ENCODE measurements at places on chromosomes 2 and 18.

GRCh38 chr2:209425471-209426071, 1.7 kb downstream of the MAP2 start:
- peak; percentile 64 for DNase-seq

DNA sequence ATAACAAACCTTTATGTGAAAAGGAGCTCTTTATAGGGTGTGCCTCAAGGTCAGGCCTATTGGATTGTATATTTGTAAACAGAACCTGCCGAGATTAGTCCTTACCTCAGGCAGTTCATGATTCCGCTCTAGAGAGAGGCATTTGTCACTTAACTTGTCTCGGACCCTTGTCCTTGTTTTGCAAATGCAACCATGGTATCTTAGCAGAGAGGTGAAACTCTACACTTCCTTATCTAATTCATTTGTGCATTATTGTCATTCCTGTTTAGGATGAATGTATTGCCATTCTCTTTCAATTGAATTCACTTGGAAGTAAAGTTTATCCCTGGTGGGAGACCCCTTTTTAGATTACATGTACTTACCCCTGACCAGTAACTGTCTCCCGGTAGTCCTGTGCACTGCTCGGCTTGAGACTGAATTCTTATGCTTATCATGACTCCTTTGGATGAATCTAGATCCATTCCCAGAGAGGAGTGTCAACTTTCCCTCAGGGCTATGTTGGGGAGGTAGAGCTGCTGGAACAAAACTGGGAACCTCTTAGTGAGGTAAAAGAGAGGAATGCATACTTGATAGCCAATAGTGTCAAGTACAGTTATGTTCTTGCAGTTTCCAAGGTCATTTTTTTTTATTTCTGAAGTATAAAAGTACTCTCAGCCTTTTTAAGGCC, 46.6 kb downstream of the SGPP2 start:
- DNase-seq: no peak

DNA sequence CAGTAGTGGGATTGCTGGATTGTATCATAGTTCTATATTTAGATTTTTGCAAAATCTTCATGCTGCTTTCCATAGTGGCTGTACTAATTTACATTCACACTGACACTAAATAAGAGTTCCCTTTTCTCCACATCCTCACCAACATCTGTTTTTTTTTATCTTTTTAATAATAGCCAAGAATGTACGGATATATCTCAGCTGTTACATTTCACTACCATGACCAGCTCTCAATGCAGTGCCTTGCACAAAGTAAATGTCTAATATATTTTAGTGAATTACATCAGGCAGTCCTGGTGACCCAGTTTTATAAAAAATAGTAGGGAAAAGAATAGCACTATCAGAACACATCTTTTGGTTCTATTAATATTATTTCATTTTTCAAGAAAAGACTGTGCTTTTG, 161.8 kb downstream of the LNPK start:
- no peak for DNase-seq

DNA sequence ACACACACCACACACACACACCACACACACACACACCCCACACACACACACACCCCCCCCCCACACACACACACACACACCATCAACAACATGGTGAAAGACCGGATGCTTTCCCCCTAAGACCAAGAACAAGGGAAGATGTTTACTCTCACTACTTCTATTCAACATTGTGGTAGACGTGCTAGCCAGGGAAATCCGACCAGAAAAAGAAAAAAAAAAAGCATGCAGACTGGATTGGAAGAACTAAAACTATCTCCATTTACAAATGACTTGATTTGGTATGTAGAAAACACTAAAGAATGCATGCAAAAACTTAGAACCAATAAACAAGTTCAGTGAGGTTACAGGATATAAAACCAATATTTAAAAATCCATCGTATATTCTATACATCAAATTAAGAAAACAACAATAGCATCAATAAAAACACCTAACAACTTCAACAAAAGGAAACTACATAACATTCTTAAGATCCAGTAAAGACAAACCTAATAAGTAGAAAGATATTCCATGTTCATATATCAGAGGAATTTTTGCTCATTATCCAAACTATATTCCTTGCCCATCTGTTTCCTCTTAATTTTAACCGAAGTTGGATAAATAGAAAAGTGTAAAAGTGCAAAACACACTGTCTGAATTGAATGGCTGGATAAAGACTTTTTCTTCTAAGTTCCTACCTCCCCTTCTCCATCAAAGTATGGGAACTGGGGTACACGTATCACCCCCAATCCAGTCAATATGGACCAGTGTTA, 51.5 kb upstream of the RNU4ATAC start:
- DNase-seq: peak; percentile 39

DNA sequence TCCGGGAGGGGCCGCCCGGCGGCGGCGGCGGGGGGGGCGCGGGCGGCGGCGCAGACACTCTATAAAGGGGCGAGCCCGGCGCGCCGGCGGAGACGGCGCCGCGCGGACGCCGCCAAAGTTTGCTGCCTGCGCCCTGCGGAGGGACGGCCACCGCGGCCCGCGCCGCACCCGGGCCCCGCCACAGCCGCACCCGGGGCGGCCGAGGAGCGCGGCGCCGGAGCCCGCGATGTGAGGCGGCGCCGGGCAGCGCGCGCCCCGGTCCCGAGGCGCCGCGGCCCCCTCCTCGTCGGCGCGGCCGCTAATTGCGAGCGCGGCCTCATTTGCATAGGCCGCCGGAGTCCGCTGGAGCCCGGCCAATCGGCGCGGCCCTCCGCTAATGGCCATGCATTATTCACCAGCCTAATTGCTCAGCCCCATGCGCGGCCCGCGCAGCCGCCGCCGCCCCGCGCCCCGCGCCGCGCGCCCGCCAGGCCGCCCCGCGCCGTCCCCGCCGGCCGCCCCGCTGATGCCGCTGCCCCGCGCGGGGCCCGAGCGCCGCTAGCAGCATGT, at the start of gene SALL3:
TSS of gene SALL3 (plus strand) at position 89 of the 549 bp plus-strand sequence. CDS start at position 546, 457 bp downstream.
- DNase-seq: peak; percentile 91

- no peak for DNase-seq
Measured at GRCh38 chr2:127859712-127860085, 1.7 kb upstream of the POLR2D start.

DNA sequence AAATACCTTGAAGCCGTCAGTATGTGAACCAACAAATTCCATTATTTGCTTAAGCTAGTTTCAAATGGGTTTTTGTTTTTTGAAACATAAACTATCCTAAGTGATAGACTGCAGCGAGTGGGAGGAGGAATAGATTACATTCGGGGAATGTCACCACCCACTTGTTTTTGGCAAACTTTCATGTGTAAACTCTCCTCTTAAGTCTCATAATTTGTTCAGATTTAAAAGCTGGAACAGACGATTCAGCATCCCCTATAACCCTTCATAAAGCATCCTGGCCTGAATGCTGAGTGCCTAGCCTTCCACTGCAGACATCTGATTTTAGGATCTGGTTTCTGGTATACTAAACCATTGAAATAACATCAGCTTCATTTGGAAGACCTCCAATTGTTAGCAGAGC, 51.0 kb downstream of the CPO start:
- no peak for DNase-seq

DNA sequence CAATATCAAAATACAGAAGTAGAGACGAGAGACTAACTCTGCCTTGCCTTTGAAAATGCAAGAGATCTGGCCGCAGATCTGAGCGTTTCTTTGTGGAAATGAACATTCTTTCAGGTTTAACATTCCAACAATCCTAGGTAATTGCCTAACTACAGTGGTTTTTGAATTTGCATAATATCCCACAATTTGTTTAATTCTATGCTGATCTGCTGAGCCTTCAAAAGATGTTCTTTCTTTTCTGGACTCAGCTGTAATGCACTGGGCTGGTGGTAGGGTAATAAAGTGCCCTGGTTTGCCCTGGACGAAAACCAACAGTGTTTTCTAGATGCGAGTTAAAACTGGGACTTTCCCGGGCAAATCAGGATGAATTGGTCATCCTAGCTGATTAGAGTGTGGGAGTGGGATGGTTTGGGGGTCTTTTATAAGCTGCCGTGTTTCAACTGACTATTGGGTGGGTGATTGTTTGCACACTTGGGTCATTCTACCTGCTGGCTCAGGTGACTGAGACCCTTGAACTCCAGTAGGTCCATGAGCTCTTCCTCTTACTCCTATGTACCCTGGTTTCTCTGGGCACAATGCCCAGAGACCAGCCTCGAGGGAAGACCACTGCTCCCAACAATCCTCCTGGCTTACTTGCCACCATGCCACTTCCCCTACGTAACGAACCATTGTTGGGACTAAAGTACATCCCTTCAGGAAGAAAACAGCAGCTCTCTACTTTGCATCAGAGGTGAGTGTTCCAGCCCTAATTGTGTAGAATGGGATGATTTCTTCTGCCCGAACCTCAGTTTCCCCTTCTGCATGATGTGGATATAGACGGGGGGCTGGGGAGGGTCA, 3.4 kb upstream of the PAX8 start:
- peak; percentile 74 for DNase-seq

GRCh38 chr2:7427293-7428060, 510.3 kb downstream of the RNF144A start:
- peak; percentile 84 for DNase-seq

DNA sequence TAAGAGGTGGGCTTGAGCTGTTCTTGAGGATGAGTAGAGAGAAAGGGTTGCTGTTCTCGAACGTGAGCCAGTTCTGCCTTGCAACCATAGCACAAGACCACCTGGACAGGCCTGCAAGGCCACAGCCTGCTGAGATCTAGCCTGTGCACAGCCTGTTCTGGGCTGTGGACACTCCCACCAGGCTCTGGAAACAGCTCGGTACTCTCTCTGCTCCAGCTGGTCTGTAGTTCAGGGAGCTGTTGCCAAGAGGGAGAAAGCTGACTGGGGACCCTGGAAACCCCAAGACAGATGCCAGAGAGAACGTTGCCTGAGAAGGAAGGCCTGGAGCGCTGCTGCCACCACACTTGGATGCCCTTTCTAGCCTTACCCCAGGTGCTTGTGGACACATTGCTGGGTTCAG, 69.8 kb downstream of the CTIF start:
- no peak for DNase-seq

GRCh38 chr2:129478902-129479517, 500.5 kb upstream of the RAB6C start:
- DNase-seq: no peak

GRCh38 chr2:73987109-73987947, 2.6 kb downstream of the TET3 start:
- no peak for DNase-seq

- no peak for DNase-seq
Measured at GRCh38 chr2:47437287-47437686, 34.3 kb downstream of the MSH2 start.

DNA sequence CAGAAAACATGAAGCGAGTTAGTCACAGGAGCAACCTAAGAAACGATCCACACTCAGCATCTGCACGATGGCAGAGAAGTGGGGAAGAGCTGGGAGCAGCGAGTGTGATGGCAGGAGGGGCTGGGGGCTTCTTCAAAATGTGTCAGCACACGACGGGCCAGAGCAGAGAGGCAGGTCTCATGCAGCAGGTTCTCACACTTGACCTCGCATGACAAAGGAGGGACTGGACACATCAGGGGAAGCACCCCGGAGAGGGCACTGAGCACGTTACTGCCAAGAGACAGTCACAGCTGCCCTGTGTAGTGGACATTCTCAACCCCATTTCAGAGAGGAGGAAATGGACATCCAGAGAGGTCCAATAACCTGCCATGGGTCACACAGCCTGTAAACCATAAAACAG, 104.1 kb upstream of the CAPN13 start:
- DNase-seq: no peak

- DNase-seq: no peak
Measured at GRCh38 chr2:7976206-7976605, 705.6 kb upstream of the ID2 start.

- no peak for DNase-seq
Measured at GRCh38 chr2:215998636-215999035, 14.7 kb downstream of the MREG start.

DNA sequence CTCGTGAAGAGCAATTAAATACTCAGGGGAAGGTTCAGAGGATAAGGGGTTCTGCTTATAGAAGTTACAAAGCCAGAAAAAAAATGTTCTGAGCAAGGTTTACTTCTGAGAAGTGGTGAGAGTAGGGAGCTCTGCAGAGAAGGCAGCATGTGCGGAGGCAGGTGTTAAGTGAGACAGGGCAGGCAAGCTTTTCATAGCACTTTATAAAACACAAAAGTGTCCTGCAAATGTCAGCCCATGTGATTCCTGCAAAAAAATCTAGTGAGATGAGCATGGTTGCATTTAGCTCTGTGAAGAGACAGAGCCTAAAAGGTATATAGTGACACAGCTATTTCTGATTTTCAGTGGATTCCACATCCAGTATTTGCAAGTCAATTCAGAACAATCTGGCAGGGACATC, 223.8 kb upstream of the SYT4 start:
- DNase-seq: no peak

DNA sequence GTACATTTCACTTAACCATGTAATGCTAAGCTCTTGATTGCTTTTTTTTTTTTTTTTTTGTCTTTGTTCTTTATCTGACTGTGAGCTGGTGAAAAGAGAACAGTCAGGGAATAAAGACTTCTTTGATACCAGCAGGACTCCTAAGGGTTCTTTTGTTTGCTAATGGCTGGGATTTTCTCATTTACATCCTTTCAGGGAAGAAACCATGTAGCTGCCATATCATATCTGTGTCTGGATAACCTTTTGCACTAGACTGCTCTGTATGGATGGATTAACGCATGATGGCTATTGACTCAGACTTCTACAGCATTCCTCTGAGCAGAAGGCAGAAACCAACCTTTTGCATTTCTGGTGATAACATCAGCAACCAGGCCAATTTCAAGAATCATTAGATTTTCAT, 504.0 kb downstream of the LRRTM4 start:
- no peak for DNase-seq

- no peak for DNase-seq
Measured at GRCh38 chr2:48902521-48902920, 147.0 kb upstream of the LHCGR start.

DNA sequence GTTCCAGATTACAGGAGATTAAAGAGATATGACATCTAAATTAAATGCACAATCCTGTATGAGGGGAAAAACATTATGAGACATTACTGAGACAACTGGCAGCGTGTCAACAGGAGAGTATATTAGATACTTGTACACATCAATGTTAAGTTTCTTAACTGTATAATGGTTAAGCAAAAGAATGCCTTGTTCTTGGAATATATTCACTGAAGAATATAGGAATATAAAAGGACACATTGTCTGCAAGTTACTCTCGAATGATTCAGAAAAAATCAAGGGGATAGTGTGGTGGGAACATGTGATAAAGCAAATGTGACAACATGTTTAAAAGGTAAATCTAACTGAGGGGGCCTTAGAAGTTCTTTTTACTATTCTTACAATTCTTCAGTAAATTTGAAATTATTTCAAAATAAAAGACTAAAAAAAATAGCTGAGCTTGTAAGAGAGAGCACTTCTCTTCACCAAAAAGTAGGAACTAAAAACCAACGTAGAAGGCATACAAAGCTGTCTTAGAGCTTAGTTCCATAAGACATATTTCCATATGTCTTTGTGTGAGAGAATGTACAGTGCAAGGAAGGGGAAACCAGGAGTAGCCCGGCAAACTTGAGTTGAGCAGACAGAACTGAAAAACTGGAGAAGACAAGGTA, 7.5 kb downstream of the WDPCP start:
- DNase-seq: peak; percentile 51

DNA sequence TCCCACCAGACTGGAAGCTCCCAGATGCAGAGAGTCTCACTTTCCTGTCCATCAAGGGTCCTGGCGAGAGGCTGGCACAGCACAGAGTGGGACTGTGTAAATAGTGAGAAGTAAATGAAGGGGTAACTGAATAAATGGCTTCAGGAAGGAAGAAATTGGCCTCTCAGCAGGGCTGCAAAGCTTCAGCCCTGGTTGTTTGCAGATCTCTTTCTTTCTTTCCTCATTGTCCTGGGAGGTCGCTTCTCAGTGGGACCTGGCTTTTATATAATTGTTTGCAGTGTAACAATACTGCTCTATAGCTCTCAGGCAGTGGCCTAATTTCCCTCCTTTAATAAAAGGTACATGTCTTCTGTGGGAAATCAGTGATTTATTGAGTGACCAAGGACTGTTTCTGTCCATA, 74.9 kb upstream of the GPR45 start:
- no peak for DNase-seq

All from osteoblast (primary cell).